Nasal cavity respiratory epithelium epithelial cell of viscerocranial mucosa (primary cell): ENCODE measurements at places on chromosomes 16 and 17. TPM values are rescaled to one million over a fixed set of nuclear protein-coding genes. Genes with fewer than 3 reads are reported as not detected.

The TBX2 gene
- total RNA-seq: not detected in 2 replicates

The CDH5 gene
- total RNA-seq: under 0.01 TPM in 2 replicates

The CTCF gene
- total RNA-seq: 33.5 and 36.4 TPM in 2 replicates

The PITPNM3 gene
- 28.4 and 59.1 TPM in 2 replicates for total RNA-seq

The CSH1 gene
- not detected in 2 replicates for total RNA-seq

The MT4 gene
- total RNA-seq: not detected in 2 replicates

The GPR142 gene
- not detected in 2 replicates for total RNA-seq

The TMEM92 gene
- 0.34 and 1.8 TPM in 2 replicates for total RNA-seq

The ATXN2L gene
- 51.6 and 125 TPM in 2 replicates for total RNA-seq

The FAM20A gene
- total RNA-seq: 0.93 TPM in 1 of 2 replicates, not detected in the other

The GRB7 gene
- total RNA-seq: 11.3 and 12.0 TPM in 2 replicates

The ABCA9 gene
- total RNA-seq: 0.34 and 0.71 TPM in 2 replicates

The HEATR9 gene
- not detected in 2 replicates for total RNA-seq

The CORO6 gene
- total RNA-seq: 1.0 and 2.8 TPM in 2 replicates

The TBC1D3L gene
- total RNA-seq: 2.7 and 4.3 TPM in 2 replicates

The B9D1 gene
- total RNA-seq: 8.0 and 15.4 TPM in 2 replicates

The TOP2A gene
- 0.50 and 2.1 TPM in 2 replicates for total RNA-seq

The ABCA6 gene
- 0.34 and 0.93 TPM in 2 replicates for total RNA-seq

The FOXO3B gene
- 2.1 and 3.0 TPM in 2 replicates for total RNA-seq

The STAC2 gene
- total RNA-seq: not detected in 2 replicates

The UMOD gene
- not detected in 2 replicates for total RNA-seq

The CCL8 gene
- total RNA-seq: not detected in 2 replicates

The EXOC7 gene
- 36.2 and 66.5 TPM in 2 replicates for total RNA-seq

The ST3GAL2 gene
- 3.4 and 9.3 TPM in 2 replicates for total RNA-seq

The KRT222 gene
- under 0.01 TPM in 1 of 2 replicates, not detected in the other for total RNA-seq

The TBC1D28 gene
- not detected in 2 replicates for total RNA-seq

The RMI2 gene
- 2.4 and 2.5 TPM in 2 replicates for total RNA-seq

The HEXIM2 gene
- total RNA-seq: 3.4 TPM in 2 replicates

The PMFBP1 gene
- total RNA-seq: 0.50 and 0.68 TPM in 2 replicates
